Fibroblast of upper back skin (primary cell): ENCODE measurements at places on chromosomes 2 and 18.

GRCh38 chr18:24876266-24876665 is 415.8 kb downstream of the HRH4 start:
- DNase-seq: peak; percentile 42

GRCh38 chr18:43735570-43735969 is 458.3 kb upstream of the SYT4 start:
- DNase-seq: no peak

DNA sequence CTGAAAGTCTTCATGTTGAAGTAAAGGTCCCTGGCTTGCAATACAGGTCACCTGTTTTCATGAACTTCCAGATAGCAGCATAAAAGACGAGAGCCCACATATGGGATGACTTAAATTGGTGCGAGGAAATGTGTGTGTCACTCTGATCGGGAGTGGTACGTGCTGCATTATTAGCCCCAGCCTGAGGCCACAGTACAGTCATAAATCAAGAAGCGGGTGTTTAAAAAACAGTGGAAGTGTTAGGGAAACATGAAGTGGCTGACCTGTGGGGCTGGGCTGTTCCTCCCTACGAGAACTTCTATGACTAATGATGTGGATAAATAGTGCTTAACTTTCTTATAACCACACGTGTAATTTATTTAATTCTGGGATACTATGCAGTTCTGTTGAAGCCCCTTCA is 24.4 kb downstream of the RDH14 start:
- peak; percentile 60 for DNase-seq

DNA sequence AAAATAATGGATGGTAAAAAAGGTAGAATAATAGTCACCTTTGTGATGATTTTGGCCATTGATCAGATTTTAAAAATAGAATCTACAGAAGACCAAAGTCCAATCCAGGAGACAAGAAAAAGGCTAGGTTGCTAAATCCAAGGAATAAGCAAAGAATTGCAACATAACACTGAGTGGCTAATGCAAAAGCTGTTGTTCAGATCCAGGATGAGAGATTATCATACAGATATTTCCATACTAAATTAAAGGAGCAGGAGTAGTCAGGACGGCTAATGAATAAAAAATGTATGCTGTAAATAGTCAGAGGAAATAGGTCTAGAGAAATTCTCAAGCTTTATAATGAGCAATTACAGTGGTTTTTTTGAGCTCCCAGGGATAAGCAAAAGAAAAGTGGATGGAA is 745.9 kb upstream of the ACVR2A start:
- no peak for DNase-seq

DNA sequence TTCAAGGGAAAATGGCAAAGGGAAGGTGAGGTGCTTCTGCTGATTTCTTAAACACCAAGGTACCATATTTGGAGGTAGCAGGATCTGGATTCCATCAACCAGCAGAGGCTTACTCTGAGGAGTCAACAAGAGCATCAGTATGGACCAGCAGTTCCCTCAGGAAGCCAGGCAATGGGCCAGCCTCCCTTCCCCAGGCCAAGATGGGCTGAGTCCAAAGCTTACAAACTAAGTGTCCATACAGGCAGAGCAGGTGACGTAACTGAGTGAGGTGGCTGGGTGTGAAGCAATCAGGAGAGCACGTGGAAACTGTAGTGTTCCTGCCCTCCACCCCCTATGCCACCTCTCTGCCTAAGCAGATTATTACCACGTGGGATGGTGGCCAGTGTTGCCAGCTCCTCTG is 134.2 kb upstream of the HNRNPA3 start:
- DNase-seq: peak; percentile 55

DNA sequence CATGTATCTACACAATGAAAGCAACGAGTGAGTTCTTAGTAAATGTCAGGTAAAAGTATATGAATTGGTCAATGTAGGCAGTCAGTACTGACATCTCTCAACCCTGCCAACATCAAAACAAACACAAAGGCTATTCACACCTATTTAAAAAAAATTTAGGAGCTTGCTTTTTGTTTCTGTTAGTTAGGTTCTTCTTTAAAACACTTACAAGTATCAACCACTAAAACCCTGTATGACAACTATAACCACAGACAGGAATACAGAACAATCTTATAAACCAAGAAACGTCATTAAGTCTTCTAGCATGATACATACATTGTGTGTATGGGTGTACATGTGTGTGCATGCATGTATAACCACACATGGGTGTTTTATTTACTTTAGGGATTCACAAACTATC is 131.0 kb downstream of the TCF4 start:
- DNase-seq: no peak
